ENCODE measurements at places on chromosomes 13 and 19. TPM values are rescaled to one million over a fixed set of nuclear protein-coding genes. Genes with fewer than 3 reads are reported as not detected.

DNA sequence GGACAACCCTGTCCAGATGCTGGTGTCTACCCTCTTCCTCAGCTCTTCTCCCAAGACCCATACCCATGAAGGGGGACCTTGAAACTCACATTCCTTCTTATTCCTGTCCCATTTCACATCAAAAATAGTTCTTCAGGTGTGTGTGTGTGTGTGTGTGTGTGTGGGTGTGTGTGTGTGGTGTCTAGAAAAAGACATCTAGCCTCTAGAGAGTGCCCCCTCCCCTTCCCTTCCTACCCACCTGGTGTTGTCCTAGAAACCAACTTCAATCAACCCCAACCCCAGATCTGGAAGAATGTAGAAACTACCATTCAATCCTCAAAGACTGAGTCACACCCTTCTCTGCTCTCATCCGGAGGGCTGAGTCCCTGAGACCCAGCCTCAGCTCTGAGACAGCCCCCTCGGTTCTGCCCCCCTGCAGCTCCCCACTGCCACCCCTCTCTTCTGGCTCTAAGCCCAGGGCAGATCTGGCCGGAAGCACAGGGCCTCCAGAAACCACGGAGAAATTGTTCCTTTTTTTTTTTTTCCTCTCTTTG, 3.5 kb downstream of the KCNN4 start:
- DNase-seq: no peak

- DNase-seq: no peak
These were observed 19.1 kb upstream of the PNMA8C start for GRCh38 chr19:46447824-46448223.

DNA sequence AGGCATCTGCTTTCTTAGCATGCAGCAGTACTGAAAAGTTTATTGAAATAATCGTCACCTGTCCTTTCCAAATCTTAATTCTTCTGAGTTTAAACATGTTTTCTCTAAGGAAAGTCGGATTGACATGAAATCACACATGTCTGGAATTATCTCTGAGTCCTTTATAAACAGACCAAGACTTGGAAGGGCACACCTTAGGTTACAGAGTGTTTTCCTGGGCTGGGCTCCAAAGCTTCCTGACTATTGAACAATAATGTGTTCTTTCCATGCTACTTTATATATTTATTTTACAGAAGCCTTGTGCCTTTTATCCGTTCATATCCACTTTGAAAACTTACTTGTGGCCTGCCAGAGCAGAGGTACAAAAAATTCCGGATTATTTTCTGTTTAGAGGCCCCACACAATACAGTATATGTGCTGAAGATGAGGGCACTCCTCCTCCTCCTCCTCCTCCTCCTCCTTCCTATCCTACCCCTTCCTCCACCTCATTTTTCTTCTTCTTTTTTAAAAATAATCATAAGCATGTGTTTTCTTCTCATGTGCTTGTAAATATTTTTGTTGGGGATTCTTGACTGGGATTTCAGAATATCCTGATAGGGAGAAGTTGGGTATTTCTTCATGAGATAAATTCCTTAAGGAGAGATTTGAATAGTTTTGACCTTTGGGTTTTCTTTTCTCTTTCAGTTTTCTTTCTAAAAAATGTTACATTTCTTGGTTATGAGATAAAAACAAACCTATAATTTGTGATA, 52.3 kb downstream of the LRCH1 start:
- no peak for DNase-seq

DNA sequence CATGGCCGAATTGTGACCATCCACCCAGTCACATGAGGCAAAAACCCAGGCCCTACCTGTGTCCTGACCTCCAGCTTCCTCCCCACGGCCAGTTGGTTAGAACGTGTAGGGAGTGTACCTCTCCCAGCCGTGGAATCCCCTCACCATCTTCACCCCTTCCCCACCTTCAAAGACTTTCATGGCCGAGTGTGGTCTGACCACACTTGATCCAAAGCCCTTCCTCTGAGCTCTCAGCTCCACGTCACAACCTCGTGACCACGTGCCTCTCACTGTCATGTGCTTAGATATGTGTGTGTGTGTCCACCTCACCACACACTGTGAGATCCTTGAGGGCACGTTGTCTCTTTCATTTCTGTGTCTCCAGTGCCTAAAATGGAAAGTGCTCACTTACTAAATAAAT, 48.6 kb upstream of the UBE2L5 start:
- no peak for DNase-seq

GRCh38 chr19:4077800-4078684, 11.3 kb upstream of the ZBTB7A start:
- no peak for DNase-seq

- no peak for DNase-seq
These were observed 815 bp downstream of the MAP3K10 start for GRCh38 chr19:40191836-40192646.

- no peak for DNase-seq
These were observed 176.6 kb downstream of the KLF5 start for GRCh38 chr13:73235385-73235784.

TMEM38A gene
- 0.94 TPM for total RNA-seq

FAM216B gene
- total RNA-seq: 2.2 TPM

DNA sequence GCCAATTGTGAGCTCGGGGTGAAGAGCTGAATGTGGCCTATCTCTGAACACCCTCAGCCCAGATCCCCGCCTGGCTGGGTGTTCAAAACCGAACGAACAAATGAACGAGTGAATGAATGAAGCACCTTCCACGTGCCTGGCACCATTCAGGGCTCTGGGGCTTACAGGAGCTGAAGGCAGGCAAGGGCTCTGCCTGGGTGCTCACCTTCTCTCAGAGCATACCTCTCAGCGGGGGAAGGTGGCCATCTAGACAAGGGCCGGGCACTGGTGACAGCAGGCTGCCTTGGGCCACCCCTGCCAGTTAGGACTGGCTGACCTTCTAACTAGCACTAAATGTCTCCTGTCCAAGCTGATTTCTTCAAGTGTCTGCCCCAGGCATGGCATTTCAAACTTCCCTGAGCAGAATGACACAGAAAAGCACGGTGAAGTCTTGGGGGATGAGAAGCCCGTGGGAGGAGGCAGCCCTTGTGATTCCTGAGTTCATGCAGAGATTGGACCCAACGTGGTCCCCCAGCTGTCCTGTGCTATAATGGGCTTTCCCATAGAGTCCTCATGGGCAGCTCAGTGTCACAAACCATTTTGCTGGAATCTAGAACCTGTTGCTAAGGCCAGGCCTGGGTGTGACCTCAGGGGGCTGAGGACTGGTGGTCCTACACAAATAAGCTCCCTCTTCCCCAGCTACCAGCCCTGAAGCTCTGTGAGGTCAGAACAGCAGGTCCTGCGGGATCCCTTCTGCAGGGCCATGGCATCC, 27.9 kb upstream of the VSTM2B start:
- DNase-seq: no peak

- no peak for DNase-seq
These were observed 983.4 kb downstream of the EFNB2 start for GRCh38 chr13:105552078-105552477.

- no peak for DNase-seq
These were observed 522.0 kb upstream of the ATXN8OS start for GRCh38 chr13:69585656-69586055.

DNA sequence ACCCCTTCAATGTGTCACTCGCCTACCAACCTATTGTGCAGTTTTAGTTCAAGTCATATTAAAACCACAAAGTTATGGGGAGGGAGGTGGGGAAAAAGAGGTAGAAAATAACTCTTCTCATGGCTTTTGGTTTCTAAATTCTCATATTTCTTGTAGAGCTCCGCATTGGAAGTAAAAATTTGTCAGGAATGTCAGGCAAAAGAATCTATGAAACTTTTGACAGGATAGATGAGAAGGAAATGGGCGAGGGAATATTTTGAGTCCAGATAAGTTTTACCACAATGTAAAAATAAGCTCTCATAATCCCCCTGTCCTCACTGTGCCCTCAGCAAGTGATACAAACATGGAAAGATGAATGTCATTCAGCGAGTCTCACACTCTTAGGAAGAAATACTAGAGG, 270.4 kb downstream of the DLEU7 start:
- DNase-seq: no peak

DNA sequence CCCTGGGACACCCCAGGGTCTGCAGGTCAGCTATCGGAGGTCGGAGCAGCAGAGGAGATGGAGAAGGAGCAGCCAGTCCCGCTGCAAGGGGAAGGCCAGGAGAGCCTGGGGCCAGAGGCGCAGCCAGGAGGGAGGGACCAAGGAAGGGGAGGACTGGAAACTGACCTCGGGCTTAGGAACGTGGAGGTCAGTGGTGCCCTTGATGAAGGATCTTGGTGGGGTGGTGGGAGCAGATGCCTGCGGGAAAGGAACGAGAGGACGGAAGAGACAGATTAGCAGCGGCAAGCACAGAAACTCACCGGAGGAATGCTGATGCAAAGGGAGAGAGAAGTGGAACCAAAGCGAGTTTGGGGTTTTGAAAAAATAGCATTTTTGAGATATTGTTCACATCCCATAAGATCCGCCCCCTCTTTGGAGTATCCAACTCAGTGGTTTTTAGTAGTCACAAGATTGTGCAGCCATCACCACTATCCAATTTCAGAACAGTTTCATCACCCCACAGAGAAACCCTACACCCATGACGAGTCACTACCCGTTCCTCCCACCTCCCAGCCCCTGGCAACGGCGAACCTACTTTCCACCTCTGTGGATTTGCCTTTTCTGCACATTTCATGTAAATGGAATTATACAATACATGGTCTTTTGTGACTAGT, 22.1 kb downstream of the PLEKHF1 start:
- DNase-seq: peak; percentile 25

MEF2B gene
- 0.59 TPM for total RNA-seq

DNA sequence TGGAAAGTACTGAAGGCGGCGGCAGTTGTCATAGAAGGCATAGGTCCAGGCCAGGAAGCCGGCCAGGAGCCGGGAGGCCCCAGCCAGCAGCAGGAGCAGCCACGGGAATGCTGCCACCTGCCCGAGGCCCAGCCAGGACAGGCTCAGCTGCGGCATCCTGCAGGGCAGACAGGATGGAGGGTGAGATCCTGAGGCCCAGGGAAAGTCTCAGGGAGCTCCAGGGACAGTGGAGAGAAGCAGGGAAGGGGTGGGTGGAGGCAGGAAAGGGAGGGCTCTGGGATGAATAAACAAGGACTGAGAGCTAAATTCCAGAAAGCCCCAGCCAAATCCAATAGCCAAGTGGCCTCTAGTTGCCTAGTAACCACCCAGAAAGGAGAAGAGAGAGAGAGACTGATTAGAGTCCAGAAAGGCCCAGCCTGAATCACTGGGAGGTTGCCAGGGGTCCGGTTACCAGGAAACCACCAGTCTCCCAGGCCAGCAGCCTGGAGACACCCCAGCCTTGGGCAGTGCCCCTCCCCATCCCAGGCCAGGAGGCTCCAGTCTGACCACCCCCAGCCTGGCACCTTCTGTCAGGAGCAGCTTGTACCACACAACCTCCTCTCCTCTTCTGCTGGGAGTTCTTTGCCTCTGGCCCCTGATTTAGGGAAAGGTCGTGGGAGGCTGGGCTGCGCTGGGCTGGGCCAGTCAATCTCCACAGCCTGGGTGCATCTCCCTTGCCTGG, 7.5 kb upstream of the OR10H5 start:
- no peak for DNase-seq

DNA sequence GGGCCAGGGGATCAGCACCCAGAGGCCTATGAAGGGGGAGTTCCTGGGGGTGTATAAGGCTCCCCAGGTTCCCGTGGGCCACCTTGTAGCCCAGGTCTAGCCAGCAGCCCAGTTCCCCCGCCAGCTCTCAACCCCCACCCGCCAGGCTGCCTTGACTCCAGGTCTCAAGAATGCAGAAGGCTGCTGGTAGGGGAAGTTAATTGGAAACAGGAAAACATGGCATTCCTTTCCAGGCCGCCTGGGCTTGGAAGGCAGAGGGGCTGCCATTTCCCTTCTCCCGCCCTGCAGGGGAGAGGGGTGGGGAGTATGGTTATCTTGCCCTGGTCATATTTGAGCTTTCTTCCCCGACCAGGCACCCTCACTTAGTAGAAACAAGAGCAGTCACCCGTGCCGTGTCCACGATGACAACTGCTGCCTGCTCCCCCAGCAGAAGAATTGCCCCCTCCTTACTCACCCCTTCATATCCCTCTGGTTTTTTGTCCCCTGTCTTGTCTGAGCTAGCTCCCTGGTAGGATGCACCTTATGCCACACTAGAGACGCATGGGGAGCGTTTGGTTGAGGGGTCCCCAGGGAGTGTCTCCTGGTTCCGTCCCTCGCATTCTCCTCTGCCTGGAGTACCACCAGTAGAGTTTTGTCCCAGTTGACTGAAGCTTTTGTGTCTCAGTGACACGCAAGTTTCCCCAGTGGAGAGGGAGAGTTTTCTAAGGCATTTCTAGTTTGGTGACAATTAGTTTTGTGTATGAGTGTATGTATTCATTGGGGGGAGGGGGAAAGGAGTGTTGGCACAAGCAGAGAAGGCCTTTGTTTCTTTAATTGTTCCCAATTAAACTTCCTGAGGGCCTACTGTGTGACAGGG, 4.5 kb downstream of the BICRA start:
- no peak for DNase-seq

SH2D3A gene
- 8.1 TPM for total RNA-seq

- no peak for DNase-seq
These were observed 348.3 kb downstream of the LIG4 start for GRCh38 chr13:107866941-107867623.

GRCh38 chr13:111469916-111470506, 149.6 kb downstream of the TEX29 start:
- DNase-seq: no peak

DNA sequence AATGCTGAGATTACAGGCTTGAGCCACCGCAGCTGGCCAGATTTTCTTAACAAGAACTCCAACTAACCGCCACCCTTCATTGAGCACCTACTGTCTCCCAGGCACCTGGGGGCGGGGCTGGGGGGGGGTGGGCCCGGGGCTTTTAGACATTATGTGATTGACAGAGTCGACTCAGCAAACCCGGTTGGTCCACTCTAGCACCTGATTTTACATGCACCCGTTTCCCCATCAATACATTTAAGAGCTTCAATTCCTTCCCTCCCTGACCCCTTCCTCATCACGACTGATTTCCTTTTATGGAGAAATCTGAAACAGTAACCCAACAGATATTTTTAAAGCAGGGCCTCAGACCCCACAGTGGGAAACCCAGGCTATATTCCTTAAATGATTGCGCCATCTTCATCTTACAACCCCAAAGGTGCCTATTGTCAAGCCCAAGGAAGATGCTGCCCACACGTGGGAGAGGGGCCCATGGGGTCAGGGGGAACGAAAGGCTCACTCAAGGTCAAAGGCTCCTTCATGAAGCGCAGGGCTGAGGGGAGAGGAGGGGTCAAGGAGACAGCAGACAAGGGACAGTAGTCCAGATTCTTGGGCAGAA, 1.8 kb downstream of the INSR start:
- no peak for DNase-seq

ZNF682 gene
- not detected for total RNA-seq

GRCh38 chr13:61486496-61486895, 70.8 kb upstream of the PCDH20 start:
- no peak for DNase-seq

All from NCI-H460 (cell line).